ENCODE measurements at places on chromosomes 6 and 20.

DNA sequence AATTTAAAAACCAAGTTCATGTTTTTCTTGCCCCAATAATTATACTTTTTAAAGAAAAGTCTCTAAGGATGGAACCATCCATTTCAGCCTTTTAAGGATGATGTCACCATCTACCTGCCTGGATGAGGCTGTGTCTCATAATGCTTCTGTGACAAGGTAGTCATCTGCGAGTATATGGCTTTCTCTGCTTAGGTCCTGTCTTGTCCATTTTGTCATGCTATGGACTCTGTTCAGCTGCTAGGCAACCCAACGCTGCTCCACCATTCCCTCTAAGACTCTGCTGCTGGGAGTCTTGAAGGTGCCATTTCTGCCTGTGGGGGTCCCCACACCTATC, 459.8 kb upstream of the RUNX2 start:
- no peak for DNase-seq

- no peak for DNase-seq
These were observed 298.4 kb downstream of the SMOC2 start for GRCh38 chr6:168739381-168739780.

DNA sequence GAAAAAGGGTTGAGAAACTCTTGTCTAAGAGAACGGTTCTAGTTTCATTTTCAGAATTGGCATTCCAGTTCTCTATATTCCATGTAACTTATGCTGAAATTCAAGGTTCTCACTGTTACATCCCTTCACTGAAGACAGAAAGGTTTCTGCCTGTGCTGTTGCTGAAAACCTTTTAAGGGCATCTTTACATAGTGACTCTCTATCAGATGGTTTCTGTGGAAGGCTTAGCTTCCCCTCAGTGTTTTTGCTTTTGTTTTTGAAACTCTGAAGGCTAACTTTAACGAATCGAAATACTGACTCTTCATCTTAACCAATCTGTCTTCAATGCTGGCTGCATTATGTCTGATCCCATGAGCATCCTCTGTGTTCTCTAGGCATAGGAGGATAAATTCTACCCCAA, 1286.2 kb upstream of the EYS start:
- DNase-seq = no peak

DNA sequence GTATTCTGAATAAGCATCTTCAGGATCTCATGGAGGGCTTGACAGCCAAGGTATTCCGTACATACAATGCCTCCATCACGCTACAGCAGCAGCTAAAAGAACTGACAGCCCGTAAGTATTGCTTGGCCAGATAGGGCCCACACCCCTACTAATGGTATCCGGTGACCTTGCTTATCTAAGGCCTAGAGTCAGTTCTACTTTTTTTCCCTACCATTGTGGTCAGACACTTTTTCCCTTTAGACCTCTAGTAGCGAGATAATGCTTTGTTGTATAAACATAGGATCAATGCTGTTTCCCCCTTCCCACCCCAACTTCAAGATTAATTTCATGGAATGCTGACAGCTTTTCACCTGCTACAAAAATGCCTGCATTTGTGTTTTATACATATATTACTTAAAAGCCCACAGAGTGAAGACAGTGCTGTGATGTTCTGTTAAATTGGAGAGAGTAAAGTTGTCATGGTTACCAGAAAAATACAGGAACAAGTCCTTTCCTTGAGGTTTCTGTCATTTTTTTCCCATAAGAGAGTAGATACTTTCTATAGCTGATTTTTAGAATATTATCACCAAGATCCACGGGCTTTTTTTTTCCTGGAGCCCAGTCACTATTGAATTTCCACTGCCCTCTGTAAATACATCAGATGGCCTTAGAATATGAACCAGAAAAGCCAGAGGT, 20.9 kb upstream of the PLCG1 start:
- DNase-seq = no peak

GRCh38 chr6:170417881-170418280, 111.3 kb downstream of the FAM120B start:
- no peak for DNase-seq

DNA sequence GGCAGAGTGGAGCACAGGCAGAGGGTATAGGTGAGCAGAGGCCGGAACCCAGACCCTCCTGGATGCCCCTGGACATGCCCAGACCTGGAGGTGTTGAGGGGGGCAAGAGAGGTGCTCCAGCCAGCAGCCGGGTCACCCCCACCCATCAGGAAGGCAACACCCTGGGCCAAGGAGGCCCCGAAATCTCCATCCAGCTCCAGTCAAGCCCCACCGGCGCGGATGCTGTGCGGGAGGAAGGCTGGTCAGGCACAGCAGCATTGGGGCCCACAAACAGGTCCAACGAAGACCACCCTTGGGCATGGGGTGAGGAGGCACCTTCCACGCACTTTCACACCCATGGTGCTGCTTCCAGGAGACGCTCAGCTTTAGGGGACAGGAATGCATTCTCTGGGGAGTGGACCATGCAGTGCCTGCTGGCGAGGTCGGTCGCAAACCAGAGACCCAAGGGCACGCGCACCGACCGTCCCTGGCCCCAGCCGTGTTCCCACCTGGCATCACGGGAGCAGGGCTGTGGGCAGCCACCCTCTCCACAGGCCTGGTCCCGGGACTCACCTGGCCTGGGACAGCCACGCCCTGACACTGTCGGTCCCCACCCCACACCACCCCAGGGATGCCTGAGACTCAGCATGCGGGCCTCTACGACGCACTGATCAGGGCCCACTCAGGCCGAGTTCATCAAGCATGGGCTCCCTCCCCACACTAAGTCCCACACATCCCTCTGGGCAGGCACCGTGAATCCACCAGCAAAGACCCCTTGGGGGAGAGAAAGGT, 43.6 kb upstream of the ZBP1 start:
- no peak for DNase-seq
